ENCODE measurements at places on chromosomes 6 and 20.

DNA sequence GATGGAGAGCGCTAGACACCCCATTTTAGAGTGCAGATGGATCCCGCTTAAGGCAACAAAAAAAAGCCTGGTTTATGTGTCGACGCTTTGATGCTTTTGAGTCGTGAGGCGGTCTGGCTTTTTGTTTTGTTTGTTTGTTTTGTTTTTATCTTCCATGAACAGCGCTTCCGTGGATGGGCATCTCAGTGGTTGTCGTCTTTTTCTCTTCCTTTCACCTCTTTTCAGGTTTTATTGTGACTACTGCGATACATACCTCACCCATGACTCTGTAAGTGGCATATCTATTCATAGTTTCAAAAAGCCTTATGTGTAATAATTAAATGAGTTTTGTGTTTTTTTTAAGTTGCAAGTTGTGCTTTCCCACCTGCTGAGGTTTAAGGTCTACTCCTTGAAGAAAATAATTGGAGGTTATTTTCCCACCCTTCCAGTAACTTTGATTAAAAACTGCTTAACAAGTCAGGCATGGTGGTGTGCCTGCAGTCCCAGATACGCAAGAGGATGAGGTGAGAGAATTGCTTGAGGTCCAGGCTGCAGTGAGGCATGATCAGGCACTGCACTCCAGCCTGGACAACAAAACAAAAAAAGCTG is 476 bp downstream of the SNRPC start:
- DNase-seq, result no peak

DNA sequence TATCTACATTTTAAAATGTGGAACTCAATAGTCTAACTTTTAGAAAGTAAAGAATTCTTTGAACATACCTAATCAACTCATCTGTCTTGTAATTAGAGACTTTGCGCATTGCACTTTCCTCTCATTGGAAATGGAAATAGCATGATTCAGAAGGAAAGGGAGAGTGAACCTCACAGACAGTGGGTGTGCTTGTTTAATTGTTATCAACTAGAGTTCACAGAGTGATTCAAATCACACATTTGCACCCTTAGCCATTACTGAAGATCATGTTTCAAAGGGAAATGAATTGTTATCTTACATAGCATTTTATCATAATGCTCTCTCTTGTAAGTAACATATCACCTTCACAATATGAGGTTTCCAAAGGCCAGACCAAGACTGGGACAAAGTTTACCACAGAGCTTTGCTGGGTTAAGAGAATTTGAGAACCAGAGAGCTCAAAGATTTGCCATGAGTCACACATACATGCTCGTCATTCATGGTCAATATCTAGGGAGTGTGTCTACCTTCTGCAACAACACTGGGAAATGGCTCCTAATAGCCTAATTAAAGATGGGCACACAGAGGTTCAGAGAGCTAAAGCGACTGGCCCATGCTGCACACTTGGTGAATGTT is 21.5 kb downstream of the GSTA3 start:
- no peak for DNase-seq

DNA sequence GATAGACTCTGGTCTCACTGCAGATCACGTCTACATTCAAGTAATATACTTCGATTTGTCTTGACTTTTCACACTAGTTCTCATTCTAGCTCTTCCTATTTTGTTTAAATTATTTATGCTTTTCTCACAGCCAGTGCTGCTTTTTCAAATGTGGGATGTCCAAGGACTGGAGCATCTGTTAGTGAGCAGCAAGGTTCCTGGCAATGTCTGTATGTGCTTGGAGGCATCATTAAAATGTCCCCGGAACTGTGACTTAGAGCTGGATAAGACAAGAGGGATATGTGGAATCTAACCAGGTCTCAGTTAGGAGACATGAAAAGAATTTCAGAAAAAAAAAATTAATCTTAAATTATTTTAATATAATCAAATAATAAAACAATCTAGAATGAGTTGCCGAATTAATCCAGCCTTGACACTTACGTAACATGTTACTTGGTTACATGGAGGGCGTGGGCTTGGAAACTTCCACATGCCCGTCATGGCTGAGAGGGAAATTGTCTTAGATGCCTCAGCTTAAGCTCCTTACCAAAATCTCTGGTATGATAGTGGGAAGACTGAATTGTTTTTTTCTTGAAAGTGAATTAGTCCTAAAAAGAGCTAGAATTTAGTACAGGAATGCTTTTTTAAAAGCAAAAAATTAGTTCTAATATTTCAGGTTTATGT is 21.4 kb upstream of the CARMIL1 start:
- no peak for DNase-seq

DNA sequence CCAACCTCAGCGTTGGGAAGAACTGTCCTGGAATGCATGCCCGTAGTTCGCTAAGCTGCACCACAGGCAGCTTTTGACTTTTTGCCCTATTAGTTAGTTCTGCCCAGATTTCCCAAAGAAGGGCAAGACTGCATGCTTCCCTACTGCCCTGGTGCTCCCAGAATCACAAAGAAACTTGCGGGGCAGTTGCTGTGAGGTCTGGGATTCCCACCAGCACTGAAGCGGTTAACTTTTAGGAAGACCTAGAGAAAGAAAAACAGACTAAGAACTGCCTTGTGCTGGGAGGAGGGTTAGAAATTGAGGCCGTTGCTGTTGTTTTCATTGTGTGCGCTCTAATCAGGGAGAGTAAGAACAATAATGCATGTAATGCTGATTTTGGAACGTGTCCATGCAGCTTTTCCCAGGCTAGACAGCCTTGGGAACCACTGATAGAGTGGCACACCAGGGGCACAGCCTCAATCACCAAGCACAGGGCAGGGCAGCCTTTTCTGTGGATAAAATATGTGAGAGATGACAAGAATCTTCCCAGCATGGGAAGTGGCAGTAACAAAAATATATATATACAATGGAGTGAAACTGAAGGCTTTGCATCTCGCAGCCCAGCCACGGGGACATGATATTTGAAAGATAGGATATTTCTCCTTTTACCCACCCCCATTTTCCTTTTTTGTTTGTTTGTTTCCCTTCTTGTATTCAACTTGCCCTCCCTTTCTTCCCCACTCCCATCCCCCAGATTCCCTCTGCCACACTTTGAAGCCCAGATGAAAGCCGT is 137.7 kb upstream of the HEY2 start:
- DNase-seq, result no peak

DNA sequence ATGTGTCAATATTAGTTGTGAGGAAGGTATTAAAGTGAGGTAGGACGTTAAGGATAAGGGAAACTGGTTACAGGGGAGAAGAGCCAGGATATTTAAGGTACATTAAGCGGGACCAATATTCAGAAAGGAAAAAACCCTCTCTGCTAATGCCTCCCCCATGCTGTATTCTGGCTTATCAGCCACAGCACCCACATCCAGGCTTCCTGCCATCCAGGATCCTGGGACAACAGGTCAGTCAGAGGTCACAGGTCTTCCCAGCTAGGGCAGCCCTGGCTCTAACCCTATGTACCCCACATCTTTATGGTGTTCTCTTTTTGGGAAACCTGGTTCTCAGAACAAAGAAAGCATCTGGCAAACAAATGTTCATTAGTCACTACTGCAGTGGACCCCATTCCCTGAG is 5.3 kb downstream of the DDRGK1 start:
- no peak for DNase-seq

DNA sequence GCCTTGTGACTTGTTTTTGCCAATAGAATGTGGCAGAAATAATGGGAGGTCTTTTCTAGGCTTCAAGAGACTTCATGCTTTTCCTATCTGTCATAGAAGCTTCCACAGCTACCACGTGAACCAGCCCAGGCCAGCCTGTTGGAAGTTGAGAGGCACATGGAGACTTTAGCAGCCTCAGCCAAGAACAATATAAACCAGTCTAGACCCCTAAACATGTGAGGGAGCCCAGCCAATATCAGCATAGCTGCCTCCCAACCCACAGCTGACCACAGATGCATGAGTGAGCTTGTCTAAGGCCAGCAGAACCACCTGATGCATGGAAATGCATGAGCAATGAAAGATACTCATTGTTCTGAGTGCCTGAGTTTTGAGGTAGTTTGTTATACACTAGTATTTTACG is 540.7 kb upstream of the BTBD3 start:
- no peak for DNase-seq

- no peak for DNase-seq
These were observed 55.4 kb upstream of the SAYSD1 start for GRCh38 chr6:39170389-39170788.

DNA sequence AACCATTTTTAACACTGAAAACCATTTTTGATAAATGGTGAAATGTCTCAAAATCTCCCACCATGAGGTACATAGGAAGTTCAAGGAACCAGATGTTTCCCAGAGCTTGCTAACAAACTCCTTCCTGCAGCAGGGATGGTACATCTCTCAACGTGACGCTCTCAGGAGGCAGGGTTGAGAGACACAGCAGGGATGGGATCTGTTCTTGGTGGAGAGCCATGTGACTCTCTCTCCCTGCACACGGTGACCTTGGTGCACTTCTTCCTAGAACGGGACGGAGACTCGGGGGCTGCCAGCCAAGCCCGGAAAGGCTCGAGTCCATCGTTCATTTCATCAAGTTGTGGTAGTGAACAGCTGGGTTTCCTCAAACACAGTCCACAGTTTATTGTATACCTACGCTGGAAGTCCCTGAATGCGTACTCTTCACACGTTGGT is 94.2 kb downstream of the FAM50B start:
- DNase-seq, result no peak

DNA sequence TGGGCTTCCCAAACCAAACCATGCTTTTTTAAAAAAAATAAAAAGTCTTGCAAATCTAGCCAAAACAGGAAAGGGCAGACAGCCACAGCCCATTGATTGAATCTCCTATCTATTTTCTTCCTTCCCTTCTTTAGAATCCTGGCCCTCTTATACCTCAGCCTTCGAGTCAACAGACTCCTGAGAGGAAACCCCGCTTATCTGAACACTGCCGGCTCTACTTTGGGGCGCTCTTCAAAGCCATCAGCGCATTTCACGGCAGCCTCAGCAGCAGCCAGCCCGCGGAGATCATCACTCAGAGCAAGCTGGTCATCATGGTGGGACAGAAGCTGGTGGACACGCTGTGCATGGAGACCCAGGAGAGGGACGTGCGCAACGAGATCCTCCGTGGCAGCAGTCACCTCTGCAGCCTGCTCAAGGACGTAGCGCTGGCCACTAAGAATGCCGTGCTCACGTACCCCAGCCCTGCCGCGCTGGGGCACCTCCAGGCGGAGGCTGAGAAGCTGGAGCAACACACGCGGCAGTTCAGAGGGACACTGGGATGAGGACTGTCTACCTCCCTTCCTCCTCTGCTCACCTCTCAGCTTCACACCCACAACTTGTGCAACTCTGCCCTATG is 10.1 kb upstream of the RTF2 start:
- DNase-seq, result no peak

DNA sequence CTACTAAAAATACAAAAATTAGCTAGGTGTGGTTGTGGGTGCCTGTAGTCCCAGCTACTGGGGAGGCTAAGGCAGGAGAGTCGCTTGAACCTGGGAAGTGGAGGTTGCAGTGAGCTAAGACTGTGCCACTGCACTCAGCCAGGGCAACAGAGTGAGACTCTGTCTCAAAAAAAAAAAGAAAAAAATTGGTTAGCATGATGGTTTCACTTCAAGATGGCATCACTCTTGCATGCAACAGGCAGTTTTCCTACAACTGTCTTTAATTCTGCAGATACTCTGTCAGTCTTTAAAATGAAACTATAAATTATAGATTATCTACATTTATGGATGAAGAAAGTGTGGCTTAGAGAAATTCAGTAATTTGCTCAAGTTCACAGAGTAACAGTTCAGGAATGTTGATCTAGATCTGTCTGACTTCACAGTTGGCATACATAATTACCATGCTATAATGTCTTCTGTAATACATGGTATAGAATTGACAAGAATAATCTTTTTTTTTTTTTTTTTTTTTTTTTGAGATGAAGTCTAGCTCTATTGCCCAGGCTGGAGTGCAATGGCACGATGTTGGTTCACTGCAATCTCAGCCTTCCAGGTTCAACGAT is 27.0 kb downstream of the ITCH start:
- no peak for DNase-seq

DNA sequence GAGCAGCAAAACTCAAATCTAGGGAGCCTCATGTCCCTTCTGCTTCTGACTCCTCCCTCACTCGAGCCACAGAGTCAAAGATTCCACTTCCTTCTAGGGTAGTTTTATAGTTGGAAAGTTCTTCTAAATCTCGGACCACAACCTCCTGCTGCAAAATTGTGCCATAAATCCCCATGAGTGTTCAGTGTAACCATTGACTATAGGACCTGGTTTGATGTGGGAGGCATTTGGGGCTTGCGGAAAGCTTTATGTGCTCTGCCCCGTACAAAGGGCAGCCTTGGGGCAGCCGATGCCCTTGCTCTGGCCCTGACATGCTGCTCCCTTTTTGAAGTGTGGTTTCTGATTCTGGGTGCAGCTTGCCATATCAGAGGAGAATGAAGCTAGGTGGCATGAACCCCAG is 43.6 kb upstream of the IER3 start:
- no peak for DNase-seq

GRCh38 chr6:117592983-117593759 is 9.1 kb downstream of the GOPC start:
- no peak for DNase-seq

GRCh38 chr20:58017970-58018530 is 210.4 kb downstream of the ANKRD60 start:
- no peak for DNase-seq

- DNase-seq, result no peak
These were observed 8.3 kb downstream of the PPP1R3G start for GRCh38 chr6:5093231-5094015.

GRCh38 chr6:92945799-92946198 is 473.6 kb downstream of the EPHA7 start:
- DNase-seq, result no peak

GRCh38 chr6:27452496-27452897 is 20.4 kb downstream of the ZNF184 start:
- no peak for DNase-seq
